ENCODE measurements at places on chromosomes 11 and 22.

DNA sequence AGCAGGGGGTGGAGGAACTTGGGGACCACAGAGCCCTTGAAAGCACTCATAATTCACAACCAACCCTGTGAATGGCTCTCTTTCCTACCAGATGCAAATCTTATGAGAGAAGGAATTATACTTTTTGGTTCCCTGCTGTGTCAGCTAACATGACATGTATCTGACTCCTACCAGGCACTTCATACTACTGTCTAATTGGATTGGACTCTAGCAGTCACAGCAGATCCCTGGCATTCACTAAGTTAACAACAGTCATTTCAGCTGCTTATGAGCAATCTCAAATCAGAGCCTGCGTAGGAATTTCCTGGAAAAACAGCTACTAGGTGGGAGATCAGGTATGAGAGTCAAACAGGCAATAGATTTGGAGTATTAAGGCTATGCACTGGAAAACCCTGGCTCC lies 11.1 kb upstream of the ENDOD1 start:
- no peak for DNase-seq

GRCh38 chr22:50091092-50091768 lies 1.4 kb downstream of the MOV10L1 start:
- DNase-seq = no peak

GRCh38 chr11:125448136-125448535 lies 47.9 kb downstream of the FEZ1 start:
- no peak for DNase-seq

- no peak for DNase-seq
These were observed 10.1 kb upstream of the OR4A15 start for GRCh38 chr11:55357560-55358184.

DNA sequence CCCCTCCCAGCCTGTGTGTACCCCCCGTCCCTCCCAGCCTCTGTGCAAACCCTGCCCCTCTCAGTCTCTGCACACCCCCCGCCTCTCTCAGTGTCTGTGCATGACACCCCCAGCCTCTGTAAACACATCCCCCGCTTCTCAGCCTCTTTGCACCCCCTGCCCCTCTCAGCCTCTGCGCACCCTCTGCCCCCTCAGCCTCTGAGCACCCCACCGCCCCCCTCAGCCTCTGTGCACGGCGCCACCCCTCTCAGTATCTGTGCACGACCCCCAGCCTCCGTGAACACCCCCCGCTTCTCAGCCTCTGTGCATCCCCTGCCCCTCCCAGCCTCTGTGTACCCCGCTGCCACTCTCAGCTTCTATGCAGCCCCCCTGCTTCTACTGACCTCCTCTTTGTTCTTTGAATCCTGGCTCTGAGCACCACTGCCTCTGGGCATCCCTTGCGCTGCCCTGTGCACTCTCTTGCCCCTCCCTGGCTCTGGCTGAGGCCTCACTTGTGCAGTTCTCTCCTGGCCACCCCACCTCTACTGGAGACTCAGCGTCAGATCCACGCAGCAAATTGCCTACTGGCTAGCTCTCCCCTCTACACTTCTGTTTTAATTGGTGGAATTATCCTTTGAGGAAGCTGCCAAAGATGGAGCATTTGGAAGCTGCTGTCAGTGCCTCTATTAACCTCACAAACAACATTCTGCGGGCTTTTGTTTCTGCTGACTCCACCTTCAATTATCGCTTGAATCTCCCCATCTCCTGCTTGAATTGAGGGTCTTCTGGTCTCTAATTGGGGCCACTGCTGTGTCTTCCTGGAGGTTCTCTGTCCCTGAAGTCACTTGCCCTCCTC lies 838.6 kb downstream of the TBC1D22A start:
- no peak for DNase-seq

DNA sequence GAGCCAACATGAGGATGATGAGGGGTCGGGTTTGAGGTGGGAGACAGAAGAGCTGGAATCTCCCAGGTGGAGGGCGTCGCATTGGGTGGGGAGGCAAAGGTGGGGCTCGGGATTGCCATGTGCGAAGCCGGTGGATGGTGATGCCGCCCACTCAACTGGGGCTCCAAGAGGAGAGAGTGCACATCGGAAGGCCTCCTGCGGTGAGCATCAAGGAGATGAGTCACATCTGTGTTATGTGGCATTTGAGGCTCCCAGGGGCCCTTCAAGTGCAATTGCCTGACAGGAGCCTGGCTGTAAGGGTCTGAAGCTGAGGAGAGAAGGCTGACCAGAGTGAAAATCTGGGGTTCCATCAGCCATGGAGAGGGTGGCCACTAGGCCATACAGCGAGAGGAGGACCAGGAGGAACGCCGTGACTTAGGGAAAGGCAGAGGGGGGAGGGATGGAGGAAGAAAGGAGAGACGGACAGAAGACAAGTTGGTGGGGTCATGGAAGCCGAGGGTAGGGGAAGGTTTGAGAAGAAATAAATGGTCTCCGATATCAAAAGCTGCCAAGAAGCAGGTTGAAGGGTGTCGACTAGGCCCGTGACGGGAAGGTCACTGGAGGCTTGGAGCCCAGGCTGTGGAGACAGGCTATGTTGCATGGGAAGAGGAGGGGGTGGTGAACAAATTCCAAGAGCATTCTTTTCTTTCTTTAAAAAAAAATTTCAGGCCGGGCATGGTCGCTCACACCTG lies 21.3 kb downstream of the RASD2 start:
- no peak for DNase-seq

DNA sequence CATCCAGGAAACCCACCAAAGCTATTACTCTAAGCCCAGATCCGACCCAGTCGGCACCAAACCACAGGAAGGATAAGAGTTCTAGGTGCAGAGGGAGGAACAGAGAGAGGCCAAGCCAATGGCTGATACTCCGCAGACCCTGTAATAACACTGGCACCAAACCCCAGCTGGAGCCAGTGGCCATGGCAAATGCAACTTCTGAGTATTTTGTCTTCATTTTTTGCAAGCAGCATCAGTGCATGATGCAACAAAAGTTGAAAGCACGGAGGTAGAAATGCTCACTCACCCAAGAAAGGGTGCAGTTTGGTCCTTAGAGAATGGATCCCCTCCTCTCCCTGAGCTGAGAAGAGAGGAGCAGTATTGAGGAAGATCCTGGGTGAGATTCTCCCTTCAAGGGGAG lies 2.8 kb downstream of the TMEM121B start:
- no peak for DNase-seq

DNA sequence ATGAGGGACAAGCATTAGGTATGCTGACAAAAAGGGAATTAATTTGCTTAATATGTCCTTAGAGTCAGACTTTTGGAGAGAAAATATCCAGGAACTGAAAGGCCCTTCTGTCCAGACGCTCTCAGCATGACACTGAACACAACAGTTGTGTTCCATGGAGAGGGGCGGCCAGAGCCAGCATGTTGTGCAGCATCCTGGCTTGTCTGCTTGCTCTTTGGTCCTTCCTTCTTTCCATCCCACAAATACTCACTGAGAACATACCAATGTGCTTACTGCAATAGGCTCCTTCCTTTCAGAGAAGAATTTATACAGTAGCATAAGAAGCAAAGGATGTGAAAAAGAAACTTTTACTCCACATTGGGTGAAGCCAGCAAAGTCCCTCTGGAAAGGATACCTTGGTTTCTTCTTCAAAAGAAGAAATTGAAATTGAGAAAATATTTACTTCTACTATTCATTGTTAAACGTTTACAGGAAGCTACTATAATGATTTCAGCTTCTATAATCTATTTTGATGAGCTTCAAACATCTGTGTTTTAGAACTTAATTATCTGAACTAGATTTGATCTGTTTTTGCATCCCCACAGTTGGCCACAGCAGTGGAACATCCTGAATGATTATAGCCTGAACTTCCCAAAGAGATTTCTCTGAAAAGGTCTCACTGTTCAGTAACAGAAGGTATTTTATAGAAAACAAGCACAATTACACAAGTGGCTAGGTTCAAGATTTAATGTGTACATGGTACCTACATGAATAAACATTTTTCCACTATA lies 304.1 kb upstream of the PITPNB start:
- DNase-seq = no peak

DNA sequence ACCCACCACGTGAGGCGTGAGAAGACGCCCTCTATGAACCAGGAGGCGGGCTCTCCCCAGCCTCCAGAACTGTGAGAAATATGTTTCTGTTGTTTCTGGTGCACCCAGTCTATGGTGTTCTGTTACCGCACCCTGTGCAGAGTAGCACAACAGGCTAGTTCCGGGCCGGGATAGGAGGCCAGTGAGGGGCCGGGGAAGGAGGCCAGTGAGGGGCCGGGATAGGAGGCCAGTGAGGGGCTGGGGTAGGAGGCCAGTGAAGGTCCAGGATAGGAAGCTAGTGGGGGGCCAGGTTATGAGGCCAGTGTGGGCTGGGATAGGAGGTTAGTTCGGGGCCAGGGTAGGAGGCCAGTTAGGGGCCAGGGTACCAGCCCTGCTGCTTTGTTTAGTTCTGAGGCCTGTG lies 204.6 kb downstream of the BARX2 start:
- DNase-seq = no peak

DNA sequence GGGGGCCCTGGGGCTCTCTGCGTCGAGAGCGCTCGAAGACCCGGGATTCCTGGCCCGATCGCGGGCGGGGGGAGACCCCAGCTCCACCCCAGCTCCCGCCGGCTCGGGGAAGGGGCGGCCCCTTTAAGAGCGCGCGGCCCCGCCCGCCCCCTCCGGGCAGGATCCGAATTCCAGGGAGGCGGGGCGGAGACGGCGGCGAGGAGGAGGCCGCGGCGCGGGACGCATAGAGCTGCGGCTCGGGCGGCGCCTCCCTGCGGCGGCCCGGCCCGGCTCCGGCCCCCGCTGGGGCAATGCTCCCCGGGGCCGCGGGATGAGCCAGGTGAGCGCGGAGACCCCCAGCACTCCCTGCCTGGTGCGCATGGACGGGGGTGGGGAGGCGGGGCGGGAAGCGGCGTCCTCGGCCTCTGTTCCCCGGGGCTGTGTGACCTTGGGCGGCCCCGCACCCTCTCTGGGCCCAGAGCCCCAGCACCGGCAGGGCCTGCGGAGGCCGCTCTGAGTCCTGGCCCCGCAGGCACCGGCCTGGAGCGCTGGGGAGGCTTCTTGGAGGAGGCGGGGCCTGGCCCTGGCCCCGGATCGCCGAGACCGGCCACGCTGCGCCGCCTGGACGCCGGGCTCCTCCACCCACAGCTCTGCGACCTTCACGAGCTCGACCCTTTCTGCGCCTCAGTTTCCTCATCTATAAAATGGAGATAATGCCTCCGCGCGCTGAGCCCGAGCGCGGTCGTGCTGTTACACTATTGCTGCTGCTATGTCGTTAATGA lies 565 bp downstream of the GAS2L1 start:
- peak; percentile 62 for DNase-seq

DNA sequence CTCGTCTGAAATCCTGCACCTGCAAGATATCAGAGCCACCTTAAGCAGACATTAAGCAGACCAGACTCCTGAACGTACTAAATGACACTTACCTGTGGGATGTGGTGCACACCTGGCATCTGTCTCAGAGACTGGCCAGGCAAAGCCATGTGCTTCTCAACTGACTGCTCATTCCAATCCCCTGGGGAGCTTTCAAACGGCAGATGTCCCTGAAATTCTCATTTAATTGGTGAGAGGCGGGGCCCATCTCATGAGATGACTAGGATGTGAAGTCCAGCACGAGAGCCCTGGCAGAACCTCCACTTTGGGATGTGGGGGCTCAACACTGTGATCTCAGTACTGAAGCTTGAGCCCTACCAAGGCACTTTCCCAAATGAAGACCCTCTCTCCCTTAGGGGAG lies 84.9 kb upstream of the HMGXB4 start:
- DNase-seq = no peak

DNA sequence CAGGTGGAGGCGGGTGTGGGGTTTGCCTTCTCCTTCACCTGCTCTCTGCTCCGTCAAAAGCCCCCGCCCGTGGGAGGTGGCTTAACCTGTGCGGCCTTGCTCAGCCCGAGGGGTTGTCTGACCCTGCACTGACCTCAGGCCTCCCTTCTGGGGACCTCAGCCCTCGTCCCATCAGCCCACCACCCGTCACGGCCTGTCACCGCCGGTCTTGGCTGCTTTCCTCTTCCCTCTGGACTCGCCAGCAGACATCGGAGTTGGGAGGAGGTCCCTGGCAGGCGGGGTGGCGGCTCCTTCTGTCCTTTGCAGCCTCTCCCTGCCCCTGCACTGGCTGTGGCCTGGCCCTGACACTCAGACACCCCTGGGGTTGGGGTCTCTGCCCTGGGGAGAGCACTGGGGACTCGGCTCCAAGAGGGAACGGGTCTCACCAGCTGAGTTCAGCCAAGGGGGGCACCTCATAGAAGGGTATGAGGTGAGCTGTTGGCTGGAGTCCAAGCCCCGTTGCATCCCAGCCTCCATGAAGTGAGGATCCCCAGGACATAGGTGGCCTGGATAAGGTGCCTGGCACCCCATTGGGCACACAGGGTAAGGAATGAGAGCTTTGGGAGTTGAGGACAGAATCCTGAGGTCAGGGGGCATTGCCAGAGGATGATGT lies 999.6 kb downstream of the BRD1 start:
- no peak for DNase-seq

DNA sequence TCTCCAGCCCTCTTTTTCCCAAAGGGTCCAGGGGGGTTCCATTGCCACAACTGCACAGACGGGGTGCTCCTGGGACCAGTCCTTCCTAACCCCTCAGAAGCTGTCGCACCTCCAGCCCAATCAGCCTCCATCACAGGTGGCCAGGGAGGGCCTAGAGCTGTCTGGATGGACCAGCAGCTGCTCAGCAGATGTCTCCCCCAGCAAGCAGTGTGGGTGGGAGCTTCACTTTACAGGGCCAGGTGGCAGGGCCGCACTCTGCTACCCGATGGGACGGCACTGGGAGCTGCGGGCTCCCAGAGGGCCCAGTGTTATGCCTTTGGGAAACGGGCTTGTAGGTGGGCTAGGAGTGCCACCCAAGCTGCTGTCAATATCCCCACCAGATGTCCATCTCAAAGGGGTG lies 120.5 kb downstream of the DSCAML1 start:
- DNase-seq = no peak

DNA sequence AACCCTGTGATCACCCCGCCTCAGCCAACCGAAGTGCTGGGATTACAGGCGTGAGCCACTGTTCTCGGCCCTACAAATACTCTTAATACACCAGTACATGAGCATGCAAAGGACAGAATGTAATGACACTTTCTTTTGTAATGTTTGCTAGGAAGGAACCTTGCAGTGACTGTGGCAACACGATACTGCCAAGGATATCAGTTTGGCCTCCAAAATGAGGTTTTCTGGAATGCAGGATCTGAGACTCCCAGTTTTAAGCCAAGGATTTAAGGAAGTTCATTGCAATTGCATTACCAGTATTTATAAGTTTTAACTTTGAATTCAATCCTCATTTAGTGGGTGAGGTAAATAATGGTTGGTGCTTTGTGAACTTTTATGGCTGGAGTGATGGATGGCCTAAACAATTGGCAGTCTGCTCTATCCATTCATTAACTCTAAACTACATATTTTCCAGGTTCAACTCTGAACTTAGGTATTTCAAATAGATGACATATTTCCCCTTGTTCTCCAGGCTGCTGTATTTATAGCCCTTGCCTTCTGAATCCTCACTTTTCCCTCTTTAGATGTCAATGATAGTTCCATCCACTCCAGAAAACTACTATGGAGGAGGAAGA lies 330.3 kb downstream of the C11orf87 start:
- DNase-seq = no peak

DNA sequence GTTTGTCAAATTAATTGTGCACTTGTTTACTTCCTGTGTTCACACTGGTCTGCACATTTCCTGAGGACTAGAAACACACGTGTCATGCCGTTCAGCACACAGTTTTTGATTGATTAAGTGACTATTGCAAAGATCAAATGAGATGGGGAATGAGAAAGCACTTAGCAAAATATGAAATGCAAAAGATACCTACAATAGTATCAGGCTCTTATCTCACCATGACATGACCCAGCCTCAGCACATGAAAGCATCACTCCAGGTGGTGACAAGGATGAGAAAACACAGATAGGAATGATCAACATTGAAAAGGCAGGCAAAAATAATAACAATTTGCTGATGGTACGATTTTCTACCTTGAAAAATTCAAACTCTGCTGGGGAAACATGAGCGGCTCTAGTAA lies 42.1 kb upstream of the TP53I11 start:
- DNase-seq = no peak

GRCh38 chr11:45922425-45923082 lies at the start of gene LARGE2:
Gene LARGE2, plus strand, starts transcription at chr11:45922656. Its CDS starts 227 bp downstream, at chr11:45922883.
- no peak for DNase-seq
